ENCODE measurements at places on chromosomes 2 and 18.

- no peak for DNase-seq
These were observed 64.5 kb downstream of the ZFP36L2 start for GRCh38 chr2:43161650-43162510.

DNA sequence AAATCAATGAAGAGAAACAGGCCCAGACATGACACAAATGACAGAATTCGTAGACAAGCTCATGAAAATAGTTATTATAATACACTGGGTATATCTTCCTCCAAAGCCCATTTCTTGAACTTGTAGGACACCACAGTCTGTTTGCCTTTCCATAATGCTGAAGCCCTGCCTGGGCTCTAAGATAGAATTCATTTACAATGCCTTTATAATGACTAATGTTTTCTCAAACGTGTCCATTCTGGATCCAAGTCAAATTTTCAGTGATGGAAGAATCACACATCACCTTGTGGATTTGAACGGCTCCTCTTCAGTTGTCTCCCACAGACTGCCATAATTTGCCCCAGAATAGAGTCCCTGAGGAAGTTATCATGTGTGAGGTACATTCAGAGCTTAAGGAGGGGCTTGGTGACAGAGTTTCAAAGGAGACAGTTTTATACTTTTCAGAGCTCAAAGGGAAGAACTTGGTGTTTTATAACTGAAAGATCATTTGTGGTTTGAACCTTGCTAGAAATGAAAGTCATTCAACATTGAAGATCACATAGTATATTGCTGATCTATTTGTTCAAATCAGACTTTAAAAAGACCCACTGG lies 38.2 kb downstream of the CASP8 start:
- DNase-seq: no peak

DNA sequence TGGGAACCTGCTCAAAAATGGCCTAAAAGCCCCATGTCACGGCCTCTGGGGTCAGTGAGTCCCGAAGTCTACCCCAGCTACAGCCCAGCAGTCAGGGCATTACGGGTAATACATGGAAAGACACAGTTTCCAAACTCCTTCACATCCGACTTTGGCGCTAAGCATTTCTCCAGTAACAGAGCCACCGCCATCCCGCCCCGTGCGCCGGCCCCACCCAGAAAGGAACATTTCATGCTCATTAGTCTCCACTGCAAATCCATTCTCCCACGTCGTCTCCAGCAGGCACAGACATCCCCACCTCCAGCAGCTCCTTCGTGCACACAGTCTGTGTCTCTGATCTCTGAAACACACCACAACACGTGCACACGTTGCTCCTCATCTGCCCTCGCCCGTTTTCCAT lies 509.2 kb upstream of the ID2 start:
- DNase-seq: no peak

DNA sequence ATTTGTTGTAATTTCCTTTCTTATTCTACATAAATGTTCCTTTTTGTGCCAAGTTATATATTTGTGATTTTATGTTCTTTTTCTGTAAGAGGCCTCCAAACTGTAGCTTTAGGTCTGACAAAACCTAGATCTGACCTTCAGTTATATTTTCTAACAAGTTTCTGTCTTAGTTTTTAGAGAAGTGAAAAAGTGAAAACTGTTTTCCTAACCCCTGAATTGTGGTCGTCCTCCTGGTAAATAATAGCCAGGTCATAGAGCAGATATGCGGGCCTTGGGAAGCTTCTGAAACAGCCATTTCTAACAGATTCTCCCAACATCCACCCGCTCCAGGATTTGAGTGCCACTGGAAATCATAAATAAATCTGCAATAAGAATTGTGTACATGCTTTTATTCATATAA lies 398.4 kb upstream of the CWC22 start:
- no peak for DNase-seq
